ENCODE measurements at places on chromosomes 3 and 15. TPM values are rescaled to one million over a fixed set of nuclear protein-coding genes. Genes with fewer than 3 reads are reported as not detected.

Gene SLC22A14
- not detected for total RNA-seq

Gene TRPM1
- not detected for total RNA-seq

Gene ROBO2
- not detected for total RNA-seq

Gene GP5
- total RNA-seq: 0.10 TPM

Gene CCR9
- not detected for total RNA-seq

Gene MED12L
- 0.05 TPM for total RNA-seq

Gene SLC12A1
- not detected for total RNA-seq

Gene CFAP20DC
- total RNA-seq: 0.06 TPM

Gene CCR3
- not detected for total RNA-seq

Gene FBXW12
- total RNA-seq: not detected

Gene DUOXA2
- total RNA-seq: not detected

Gene MIX23
- 16.3 TPM for total RNA-seq

Gene SHC4
- 1.1 TPM for total RNA-seq

Gene WNT7A
- not detected for total RNA-seq

Gene CHRFAM7A
- 0.54 TPM for total RNA-seq

Gene FEM1B
- 23.5 TPM for total RNA-seq

Gene SCAP
- 74.8 TPM for total RNA-seq

Gene RTP4
- total RNA-seq: 3.0 TPM

Gene PROS1
- 142 TPM for total RNA-seq

Gene MST1R
- total RNA-seq: 0.34 TPM

Gene TTLL13
- total RNA-seq: not detected

Gene GATM
- not detected for total RNA-seq

Gene ATP13A4
- not detected for total RNA-seq

Gene PP2D1
- not detected for total RNA-seq

Gene GOLGB1
- total RNA-seq: 41.1 TPM

Gene TMCO5A
- total RNA-seq: not detected

Gene FBXO45
- total RNA-seq: 4.4 TPM

Gene SLC6A1
- not detected for total RNA-seq

Gene CEMIP
- 73.9 TPM for total RNA-seq

Gene HIGD2B
- not detected for total RNA-seq

Data from cardiac ventricle fibroblast (primary cell).